ENCODE measurements at places on chromosomes 7 and 10.

- no peak overlapping the region for H3K27ac ChIP-seq
- H3K4me1 ChIP-seq = peaks cover 4% of the 10 kb centered on the region
- no peak for DNase-seq
- H3K4me3 ChIP-seq = no peak overlapping the region
- H3K27me3 ChIP-seq = no peaks in the 10 kb centered on the region
- H3K36me3 ChIP-seq = no peaks in the 10 kb centered on the region
These were observed 94.9 kb upstream of the EEPD1 start for GRCh38 chr7:36058020-36058592.

- DNase-seq = no peak
- H3K27ac ChIP-seq = peak overlapping the region; percentile 88
- H3K36me3 ChIP-seq = no peaks in the 10 kb centered on the region
- H3K4me3 ChIP-seq = no peak overlapping the region
- H3K27me3 ChIP-seq = no peaks in the 10 kb centered on the region
These were observed 37.6 kb downstream of the WBP1L start for GRCh38 chr10:102781090-102781920.

DNA sequence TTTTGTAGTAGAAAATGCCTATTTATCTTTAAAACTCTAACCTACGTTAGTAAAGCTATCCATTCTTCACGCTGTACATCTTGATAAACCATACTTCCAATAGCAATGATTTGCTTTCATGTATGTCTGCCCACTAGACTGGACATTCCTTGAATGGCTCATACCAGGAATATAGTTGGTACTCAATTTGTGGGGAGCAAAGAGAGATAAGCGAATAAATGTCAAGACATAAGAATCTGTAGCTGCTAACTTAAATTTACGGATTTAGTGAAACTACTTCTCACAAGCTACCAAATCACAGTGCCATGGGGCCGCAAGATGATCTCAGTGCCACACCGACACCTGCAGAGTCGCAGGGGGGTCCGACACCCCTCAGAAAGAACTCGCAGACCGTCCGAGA is 763 bp upstream of the RALA start:
- H3K27ac ChIP-seq = peak overlapping the region; percentile 93
- H3K4me1 ChIP-seq = peaks cover 28% of the 10 kb centered on the region
- no peaks in the 10 kb centered on the region for H3K27me3 ChIP-seq
- H3K36me3 ChIP-seq = no peaks in the 10 kb centered on the region

DNA sequence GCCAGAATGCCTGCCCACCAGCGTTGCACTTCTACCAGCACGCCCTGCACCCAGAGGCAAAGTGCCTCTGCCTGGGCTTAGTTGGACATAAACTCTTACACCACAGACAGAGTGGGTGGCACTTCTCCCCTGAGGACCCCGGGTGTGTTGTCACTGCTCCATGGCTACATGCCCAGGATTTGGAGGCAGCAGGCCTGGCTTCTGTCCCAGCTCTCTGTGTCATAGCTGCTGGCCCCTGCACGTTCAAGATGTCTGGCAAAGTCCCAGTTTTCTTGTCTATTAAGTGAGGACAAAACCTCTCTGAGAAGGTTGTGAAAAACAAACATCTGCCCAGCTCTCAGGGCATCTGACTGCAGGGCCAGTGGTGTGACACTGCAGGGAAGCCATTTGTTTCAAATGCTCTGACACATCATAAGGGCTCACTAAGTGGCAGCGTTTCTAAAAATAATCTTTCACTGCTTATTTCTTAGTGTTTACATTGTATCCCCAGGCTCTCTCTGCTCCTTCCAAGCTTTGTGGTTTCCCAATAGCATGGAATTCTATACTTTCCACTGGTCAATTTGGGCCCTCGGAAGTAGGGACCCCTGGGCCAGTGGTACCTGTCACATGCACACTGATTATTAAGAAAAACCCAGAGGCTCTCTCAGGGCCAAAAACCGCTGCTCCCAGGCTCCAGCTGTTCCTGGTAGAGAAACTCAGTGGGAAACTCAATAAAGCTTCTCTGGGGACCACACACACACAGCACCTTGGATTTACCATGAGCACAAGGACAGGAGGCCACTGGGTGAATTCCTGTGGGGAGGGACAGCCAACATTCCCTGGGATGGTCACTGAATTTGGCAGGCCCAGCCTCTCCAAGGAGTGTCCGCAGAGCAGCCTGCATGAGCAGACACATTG is 86.2 kb upstream of the ANLN start:
- no peak overlapping the region for H3K4me3 ChIP-seq
- peak overlapping the region; percentile 61 for H3K27ac ChIP-seq
- H3K36me3 ChIP-seq = no peaks in the 10 kb centered on the region
- H3K4me1 ChIP-seq = peaks cover 28% of the 10 kb centered on the region
- peak; percentile 89 for DNase-seq

DNA sequence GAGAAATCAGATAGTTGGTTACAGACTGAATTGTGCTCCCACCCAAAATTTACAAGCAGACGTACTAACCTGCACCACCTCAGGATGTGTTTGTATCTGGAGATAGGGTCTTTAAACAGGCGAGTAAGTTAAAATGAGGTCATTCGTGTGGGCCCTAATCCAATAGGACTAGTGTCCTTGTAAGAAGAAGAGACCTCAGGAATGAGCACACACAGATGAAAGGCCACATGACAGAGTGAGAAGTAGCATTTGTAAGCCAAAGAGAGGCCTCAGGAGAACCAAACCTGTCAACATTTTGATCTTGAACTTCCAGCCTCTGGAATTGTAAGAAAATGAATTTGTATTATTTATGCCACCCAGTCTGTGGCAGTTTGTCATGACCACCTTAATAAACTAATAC is 149.5 kb upstream of the VWC2 start:
- no peaks in the 10 kb centered on the region for H3K36me3 ChIP-seq
- DNase-seq = no peak
- H3K27me3 ChIP-seq = no peaks in the 10 kb centered on the region
- no peak overlapping the region for H3K4me3 ChIP-seq
- H3K4me1 ChIP-seq = no peaks in the 10 kb centered on the region

GRCh38 chr7:15905251-15906040 is 219.0 kb upstream of the MEOX2 start:
- no peaks in the 10 kb centered on the region for H3K4me1 ChIP-seq
- H3K27ac ChIP-seq = no peak overlapping the region
- H3K4me3 ChIP-seq = no peak overlapping the region
- no peak for DNase-seq

DNA sequence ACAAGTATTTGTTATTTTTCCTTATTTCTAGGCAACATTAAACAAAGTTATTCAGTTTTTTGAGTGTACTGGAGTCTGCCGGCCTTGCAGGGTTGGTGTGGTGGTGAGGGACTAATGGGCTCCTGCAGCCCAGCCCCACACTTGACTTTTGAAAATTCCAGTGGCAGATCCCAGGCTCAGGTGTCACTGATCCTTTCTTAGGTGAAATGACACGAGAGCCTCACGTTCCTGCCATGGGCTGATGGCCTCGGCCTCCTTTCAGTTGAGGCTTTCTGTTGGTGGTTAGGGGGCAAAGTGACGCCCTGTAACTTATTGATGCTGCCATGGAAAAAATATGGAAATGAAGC is 117.9 kb downstream of the NKX6-2 start:
- H3K36me3 ChIP-seq = no peaks in the 10 kb centered on the region
- no peak overlapping the region for H3K27ac ChIP-seq
- H3K4me1 ChIP-seq = no peaks in the 10 kb centered on the region
- H3K4me3 ChIP-seq = no peak overlapping the region
- no peaks in the 10 kb centered on the region for H3K27me3 ChIP-seq

DNA sequence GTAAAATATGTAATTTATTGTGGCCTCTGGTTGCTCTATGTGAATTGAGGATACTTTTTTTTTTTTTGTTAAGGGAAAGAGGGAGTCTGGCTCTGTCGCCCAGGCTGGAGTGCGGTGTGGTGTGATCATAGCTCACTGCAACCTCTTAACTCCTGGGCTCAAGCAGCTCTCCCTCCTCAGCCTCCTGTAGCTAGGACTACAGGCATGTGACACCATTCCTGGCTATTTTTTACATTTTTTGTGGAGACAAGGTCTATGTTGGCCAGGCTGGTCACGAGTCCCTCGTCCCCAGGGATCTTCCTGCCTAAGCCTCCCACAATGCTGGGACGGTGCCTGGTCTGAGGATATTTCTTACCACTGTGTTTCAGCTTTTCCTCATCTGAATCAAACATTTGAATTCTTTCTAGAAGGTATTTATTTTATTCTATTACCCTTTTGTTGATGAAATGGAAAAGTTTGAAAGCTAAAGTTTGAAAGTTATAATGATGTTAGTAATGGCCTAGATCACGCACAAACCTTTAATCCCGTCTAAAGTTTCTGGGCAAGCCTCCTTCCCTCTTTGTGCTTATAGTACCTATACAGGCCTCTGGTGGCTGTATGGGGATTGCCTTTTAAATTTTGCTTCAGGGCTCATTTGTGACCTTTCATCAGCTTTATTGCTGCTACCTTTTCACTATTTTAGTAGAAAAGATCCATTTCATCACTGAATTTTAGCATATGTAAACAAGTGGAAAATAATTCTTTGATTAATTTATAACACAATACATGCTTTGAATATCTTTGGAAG is 2.0 kb downstream of the IFRD1 start:
- H3K27ac ChIP-seq = peak overlapping the region; percentile 99
- DNase-seq = no peak
- H3K36me3 ChIP-seq = peaks cover 20% of the 10 kb centered on the region
- H3K4me1 ChIP-seq = peaks cover 19% of the 10 kb centered on the region

GRCh38 chr10:28246023-28246422 is 56.8 kb downstream of the MPP7 start:
- no peaks in the 10 kb centered on the region for H3K36me3 ChIP-seq
- no peak overlapping the region for H3K4me3 ChIP-seq
- H3K4me1 ChIP-seq = no peaks in the 10 kb centered on the region
- no peak for DNase-seq
- no peak overlapping the region for H3K27ac ChIP-seq
- peaks cover 4% of the 10 kb centered on the region for H3K27me3 ChIP-seq

GRCh38 chr7:128912281-128912680 is 1.8 kb upstream of the KCP start:
- DNase-seq = peak; percentile 46
- H3K27me3 ChIP-seq = peaks cover 71% of the 10 kb centered on the region
- no peaks in the 10 kb centered on the region for H3K36me3 ChIP-seq
- H3K4me3 ChIP-seq = no peak overlapping the region
- peaks cover 11% of the 10 kb centered on the region for H3K4me1 ChIP-seq

DNA sequence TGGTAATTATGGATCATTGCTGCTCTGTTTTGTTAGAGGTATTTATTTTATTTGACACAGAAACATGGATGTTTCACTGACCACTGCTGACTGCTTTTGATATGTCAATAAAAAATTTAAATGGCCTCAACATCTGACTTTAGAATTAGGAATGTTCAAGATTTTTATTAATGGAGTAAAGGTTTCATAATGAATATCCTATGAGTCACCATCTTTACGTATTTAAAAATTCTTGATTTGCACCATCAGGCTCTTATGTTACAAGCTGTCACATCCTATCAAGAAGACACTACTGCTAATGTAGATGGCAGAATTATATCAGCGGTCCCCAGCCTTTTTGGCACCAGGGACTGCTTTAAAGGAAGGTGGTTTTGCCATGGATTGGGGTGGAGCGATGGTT is 578.7 kb upstream of the NRP1 start:
- no peak overlapping the region for H3K4me3 ChIP-seq
- H3K27me3 ChIP-seq = no peaks in the 10 kb centered on the region
- H3K27ac ChIP-seq = no peak overlapping the region
- H3K36me3 ChIP-seq = no peaks in the 10 kb centered on the region
- no peak for DNase-seq

DNA sequence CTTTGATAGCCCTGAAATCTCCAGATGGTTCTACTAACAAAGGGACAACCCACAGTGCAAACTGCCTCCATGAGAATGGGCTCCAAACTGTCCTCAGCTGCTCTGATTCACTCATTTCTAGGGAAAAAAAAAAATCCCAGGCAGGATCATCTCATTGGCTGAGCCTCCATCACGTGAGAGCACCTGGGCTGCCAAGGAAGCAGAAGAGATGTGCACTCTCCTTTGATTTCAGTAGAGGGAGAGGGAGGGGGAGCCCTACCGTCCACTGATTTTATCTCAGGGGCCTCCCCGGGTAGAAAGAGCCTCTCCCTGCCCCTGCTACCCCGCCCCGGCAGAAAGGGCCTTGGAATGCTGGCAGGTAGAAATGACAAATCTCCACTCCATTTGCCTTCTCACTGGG is 725.4 kb downstream of the PHTF2 start:
- no peak for DNase-seq
- no peaks in the 10 kb centered on the region for H3K27me3 ChIP-seq
- H3K36me3 ChIP-seq = no peaks in the 10 kb centered on the region
- H3K27ac ChIP-seq = no peak overlapping the region
- no peak overlapping the region for H3K4me3 ChIP-seq

DNA sequence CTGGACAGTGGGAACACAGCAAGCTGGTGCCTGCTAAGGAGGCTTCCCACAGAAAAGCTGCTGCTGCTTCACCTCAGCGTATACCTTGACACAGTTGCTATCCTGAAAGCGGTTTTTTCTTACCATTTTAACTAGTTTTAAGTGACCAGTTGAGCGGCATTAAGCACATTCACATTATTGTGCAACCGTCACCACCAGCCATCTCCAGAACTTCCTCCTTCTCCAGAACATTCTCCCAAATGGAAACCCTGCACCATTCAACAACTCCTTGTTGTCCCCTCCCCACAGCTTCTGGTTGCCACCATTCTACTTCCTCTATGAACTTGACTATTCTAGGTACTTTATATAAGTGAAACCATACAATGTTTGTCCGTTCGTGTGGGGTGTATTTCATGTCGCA is 169.9 kb downstream of the SNX10 start:
- no peaks in the 10 kb centered on the region for H3K27me3 ChIP-seq
- H3K36me3 ChIP-seq = no peaks in the 10 kb centered on the region
- no peak overlapping the region for H3K27ac ChIP-seq
- H3K4me3 ChIP-seq = no peak overlapping the region
- DNase-seq = no peak

DNA sequence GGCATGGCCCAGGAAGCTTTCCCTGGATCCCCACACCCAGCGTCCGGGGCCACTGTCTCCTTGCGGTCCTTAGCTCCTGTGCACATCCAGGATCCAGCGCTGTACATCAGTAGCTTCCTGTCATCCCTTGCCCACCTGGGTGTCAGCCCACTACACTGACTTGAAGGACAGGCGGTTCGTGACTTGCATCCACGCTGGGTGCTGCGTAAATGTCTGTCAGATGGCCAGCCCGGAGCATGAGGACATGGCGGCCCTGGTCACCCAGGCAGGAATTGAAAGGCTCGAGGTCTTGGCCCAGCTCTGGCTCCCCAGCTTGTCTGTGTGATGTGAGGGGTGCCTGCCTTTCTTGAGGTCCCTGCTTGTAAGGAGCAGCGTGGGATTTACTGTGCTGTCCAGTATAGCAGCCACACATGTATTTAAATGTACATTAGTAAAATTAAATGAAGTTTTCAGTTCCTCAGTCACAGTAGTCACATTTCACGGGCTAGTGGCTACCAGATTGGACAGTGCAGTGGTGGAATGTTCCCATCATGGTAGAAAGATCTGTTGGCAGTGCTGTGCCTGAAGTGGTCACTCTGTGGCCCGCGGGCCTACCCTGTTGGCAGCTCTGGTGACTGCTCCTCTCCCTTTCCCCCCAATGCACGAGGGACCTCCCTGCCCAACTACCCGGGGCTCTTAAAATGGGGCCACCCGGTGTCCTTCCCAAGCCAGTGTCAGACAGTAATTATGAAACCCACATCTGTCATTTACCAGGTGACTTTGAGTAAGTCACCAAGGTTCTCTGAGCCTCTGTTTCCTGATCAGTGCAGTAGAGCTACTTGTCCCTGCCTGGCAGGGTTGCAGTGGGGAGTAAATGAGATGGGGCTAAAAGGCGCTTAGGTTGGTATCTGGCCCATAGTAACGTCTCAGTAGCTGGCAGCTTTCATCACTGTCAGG is 97.8 kb upstream of the PPIF start:
- H3K27me3 ChIP-seq = no peaks in the 10 kb centered on the region
- DNase-seq = no peak
- no peaks in the 10 kb centered on the region for H3K36me3 ChIP-seq
- H3K4me3 ChIP-seq = no peak overlapping the region

Measured in upper lobe of right lung (tissue), 1 donor.